ENCODE measurements at places on chromosomes 1 and 21.

- no peak for DNase-seq
Measured at GRCh38 chr1:35539824-35540261, 17.4 kb downstream of the KIAA0319L start.

DNA sequence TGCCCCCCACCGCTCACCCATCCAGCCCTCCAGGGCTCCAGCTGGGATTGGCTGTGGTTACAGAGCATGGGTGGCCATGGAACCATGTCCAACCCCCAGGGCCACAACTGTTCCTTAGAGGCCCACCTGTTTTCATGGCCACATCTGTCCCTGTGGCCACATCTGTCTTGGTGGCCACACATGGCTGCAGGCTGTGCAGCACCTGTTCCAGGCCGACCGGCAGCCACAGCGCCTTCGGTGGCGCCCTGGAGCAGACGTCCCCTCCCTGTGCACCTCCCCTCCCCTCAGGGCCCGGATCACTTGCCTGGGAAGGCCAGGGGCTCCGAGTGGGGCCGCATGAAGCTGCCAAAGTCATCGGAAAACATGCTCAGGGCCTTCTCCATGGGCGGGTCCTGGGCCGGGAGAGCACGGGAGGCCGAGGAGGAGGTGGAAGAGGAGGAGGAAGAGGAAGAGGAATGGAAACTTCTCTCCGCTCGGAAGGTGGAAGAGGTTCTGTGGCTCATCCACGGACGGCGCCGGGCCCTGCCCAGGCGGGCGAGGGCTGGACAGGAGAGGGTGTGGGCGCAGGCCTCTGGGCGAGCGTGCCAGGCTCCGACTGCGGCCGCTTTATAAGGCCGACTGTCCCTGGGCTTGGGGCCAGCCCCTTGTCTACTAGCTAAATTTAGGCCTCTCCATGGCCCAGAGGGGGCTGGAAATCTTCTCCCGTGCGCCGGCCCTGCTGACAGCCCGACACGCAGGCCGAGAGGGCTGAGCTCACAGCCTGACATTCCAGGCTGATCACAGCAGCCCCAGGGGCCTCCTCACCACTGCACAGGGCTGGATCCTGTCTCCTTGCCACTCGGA lies at the start of gene HSPB7:
TSS of gene HSPB7 (minus strand) at position 583 of the 843 bp plus-strand sequence. CDS start at position 503, 80 bp downstream.
- no peak for DNase-seq

DNA sequence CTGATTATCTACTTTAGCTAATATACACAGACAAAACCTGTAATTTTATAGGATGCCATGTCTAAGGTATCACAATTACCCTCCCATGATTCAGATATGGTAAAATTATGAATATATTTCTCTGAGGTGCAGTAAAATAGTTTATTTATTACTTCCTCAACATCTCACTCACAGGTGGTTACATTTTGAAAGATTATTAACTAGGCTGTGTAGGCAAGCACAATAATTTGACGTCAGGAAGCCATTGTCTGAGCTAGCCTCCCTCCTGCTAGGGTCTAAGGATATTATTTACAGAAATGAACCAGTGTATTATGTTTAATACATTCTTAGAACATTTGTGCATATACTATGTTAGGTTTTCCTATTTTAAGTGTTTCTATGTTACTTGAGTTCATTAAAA lies 69.9 kb upstream of the ADGRL2 start:
- DNase-seq: no peak

DNA sequence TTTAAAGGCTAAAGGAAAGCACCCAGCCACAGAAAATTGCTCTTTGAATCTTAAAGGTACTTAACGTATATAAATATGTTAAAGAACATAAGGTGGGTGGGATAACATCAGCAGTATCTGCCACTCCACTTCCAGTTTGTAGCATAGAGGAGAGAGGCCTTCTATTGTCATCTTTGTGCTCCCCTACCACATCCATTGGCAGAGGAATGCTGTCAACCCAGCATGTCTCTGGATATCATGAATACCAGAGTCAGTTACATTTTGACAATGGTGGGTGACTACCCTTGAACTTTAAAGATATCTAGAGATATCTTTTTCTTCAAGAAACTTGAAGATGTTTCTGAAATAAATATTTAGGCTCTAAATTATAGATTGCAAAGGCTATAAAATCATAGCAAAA lies 283.2 kb upstream of the LRRC7 start:
- DNase-seq: no peak

- DNase-seq: no peak
Measured at GRCh38 chr1:224188286-224188685, 5.2 kb downstream of the DEGS1 start.

- DNase-seq: no peak
Measured at GRCh38 chr1:221716713-221717484, 25.0 kb downstream of the DUSP10 start.

DNA sequence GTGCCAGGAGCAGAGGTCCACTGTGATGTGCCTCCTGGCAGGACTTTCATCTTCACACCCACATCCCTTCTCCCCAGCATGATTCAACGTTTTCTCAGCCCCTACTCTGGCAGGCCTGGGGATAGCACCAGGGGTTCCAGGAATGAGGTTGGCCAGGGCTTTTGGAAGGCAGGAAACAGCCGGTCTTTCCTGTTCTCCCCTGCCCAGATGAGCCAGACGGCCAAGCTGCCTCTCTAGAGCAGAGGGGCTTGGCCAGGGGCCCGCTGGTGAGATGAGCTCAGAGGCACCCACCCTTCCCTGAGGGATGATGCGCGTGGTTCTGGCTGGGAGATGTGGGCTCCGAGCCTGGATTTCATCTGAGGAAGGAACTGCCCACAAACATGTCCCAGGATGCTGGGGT lies 4.3 kb upstream of the MFAP2 start:
- DNase-seq: no peak

Data from COR-L47 (cell line).